Testis (tissue), 5 donors: ENCODE measurements at places on chromosomes 2 and 18. TPM values are rescaled to one million over a fixed set of nuclear protein-coding genes. Genes with fewer than 3 reads are reported as not detected.

GRCh38 chr2:180360283-180360618, 353.2 kb upstream of the CWC22 start:
- H3K36me3 ChIP-seq, result no peaks in the 10 kb centered on the region
- no peaks in the 10 kb centered on the region for H3K4me1 ChIP-seq
- H3K4me3 ChIP-seq, result no peak overlapping the region

GRCh38 chr18:33841221-33841967, 263.4 kb downstream of the ASXL3 start:
- H3K27ac ChIP-seq, result no peak overlapping the region
- H3K27me3 ChIP-seq, result no peaks in the 10 kb centered on the region
- H3K4me3 ChIP-seq, result no peak overlapping the region
- H3K4me1 ChIP-seq, result no peaks in the 10 kb centered on the region

DNA sequence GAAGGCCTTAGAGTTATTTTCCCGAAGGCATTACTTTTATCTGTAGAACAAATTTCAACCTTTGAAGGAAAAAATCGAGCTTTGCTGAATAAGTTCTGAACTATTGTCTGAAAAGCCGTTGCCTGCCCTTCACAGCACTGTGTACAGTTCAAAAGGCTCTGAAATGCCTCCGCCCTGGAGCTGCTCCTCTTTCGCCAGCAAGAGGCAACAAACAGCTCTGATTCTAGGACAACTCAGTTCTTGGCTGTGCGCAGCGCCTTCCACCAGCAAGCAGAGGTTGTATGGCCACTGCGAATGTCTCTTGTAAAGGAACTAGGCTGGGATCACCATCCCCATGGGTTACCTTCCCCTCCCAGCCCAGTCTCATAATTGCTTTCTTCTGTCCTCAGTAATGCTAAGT, 308.5 kb downstream of the GBX2 start:
- H3K4me1 ChIP-seq, result no peaks in the 10 kb centered on the region
- no peaks in the 10 kb centered on the region for H3K36me3 ChIP-seq
- no peak overlapping the region for H3K4me3 ChIP-seq
- peak; percentile 43 for DNase-seq
- H3K27me3 ChIP-seq, result no peaks in the 10 kb centered on the region

ALPP gene
- not detected for polyA plus RNA-seq

PTPN4 gene
- 19.7 TPM for polyA plus RNA-seq
